ENCODE measurements at places on chromosomes 11 and 22.

GRCh38 chr11:45974806-45975205 is 52.4 kb downstream of the LARGE2 start:
- DNase-seq, result no peak

GRCh38 chr11:90310210-90310609 is 87.4 kb upstream of the CHORDC1 start:
- DNase-seq, result no peak

DNA sequence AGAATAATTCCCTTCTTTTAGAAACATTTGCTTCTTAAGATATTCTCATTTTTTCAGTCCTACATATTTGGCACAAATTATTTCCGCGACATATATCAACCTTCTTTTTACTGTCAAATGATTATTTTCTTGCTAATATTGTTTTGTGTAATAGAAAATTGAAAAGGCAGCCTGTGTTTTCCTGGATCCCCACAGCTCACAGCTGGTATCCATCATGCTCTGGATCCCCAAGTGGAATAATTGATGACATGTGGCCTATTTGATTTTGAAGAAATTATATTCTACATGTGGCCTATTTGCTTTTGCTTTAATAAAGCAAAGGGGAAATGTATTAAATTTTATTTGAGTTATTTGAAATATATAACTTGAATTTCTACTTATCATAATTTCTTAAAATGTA is 199.4 kb upstream of the LUZP2 start:
- no peak for DNase-seq

DNA sequence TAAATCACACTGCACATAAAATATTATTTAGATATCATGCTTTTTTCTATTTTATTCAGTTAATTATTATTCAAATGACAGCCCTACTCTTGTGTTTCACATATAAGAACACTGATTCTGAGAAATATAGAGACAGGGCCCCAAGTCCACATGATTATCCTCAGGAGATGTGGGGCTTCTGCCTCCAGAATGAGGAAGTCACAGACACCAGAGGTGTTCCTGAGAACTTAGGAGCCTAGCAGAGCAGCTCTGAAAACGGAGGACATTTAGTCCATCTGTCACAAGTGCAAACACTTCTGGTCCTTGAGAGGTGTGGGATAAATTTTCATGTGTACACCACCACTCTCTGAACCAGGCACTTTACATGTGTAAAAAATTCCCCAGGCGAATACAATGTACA is 26.2 kb downstream of the TRIM66 start:
- DNase-seq, result no peak

DNA sequence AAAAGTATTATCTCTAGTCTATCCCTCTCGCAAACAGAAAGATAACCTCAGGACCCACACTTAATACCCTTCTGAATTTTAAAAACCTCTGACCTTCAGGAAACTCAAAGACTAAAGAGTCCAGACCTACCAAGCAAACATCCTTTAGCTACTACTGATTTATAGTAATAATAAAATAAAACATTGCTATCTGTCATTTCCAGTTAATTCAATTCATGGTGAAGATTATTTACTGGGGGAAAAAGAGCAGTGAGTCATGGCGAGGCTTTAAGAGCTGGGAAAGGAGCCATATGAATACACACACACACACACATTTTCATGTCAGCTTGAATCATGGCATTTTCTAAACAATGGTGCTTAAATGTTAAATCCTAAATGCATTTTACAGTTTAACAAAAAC is 87.1 kb downstream of the FAM76B start:
- peak; percentile 38 for DNase-seq

DNA sequence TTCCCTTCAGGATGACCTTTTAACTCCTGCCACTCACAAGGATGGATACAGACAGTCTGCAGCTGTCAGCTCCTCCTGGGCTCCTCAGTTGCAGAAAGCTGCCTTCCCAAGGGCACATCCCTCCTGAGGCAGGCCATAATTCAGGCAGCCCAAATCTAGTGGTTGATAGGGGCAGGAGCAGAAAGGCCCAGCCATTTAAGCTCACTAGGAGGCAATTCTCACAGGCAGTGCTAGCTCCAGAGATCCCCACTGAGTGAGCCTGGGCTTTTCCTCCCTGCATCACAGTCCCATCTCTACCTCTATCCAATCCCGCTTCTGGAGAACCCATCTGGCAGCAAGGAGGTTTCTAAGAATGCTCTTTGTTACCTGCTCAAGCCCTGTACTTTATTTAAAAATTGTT is 200.6 kb downstream of the ARHGAP42 start:
- no peak for DNase-seq

DNA sequence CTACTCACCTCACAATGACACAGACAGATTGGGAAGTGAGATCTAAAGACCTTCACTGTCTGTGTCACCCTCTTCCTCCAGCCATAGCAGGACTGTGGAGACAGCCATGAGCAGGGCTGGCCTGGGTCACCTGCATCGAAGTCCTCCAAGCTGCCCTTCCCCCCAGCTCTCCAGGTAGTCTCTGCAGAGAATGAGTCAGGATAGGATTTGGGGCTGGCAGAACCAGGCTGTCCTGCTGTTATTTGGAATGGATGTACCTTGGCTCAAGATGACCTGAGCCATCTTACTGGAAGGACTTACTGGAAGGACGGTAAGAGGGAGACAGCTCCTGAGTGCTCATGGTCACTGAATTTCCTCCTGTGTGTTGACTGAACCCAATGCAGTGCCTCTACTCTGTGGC is 29.2 kb downstream of the GGTLC2 start:
- no peak for DNase-seq

DNA sequence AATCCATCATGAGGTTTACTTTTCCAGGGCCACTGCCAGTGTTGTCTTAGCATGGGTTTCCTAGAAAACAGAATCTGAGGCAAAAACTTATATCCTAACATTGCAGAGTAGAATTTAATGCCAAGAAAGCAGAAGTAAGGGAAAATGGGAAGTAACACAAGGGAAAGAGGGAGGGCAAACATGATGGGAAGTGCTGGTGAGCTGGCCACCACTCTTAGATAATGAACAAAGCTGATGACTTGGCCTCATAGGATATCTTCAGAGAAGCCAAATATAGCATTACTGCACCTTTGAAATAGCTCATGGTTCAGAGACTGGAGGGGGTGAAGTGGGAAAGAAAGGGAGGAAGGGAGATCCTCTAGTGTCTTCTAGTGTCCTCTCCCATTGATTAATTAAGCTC is 24.8 kb upstream of the CALCB start:
- peak; percentile 46 for DNase-seq
